ENCODE measurements at places on chromosomes 1 and 21.

DNA sequence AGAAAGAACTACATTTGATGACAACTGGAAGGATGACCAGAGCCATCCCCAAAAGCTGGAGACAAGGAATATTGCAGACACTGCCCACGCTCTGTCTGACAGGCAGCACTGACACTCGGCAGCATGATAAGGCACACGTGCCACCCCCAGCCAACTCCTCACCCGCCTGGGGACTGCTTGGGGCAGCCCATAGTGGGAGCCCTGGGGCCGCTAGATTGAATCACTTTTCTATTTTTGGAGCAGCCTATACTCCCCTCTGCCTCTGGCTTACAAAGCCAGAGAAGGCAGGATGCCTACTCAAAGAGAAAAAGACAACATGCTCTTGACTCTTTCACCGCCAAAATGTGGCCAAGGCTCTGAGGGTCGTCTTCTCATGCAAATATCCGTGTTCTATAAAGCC, 1.3 kb downstream of the SMG5 start:
- peak; percentile 47 for DNase-seq

DNA sequence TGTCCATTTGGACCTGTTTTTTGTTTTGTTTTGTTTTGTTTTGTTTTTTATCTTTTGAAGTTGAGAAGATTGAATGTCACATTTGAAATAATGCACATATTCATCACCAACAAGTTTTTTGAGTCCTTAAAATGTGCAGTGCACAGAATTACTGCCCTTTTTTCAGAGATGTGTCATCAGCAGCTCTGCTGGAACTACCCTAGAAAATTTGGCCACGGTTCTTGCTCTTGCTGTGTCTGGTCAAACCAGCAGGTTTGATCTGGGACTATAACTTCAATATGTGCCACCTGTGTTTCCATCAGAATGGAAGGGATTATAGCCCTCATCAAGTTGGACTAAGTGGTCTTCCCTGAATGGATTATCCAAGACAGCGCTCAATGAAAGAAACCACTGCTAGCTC, 24.1 kb upstream of the CNN3 start:
- DNase-seq, result no peak

- no peak for DNase-seq
Measured at GRCh38 chr1:104629589-104629988, 879.9 kb downstream of the AMY1C start.

GRCh38 chr21:38915546-38915945, 109.8 kb downstream of the ETS2 start:
- DNase-seq, result no peak

Measured in stimulated activated CD4-positive, alpha-beta T cell treated with anti-CD3 and anti-CD28 coated beads, Interleukin-12 subunit alpha, Interleukin-12 subunit beta, amount 100 ng/mL, for 48 hours (primary cell).